ENCODE measurements at places on chromosomes 13 and 19.

- no peak for DNase-seq
Observed at GRCh38 chr13:99725644-99726043, 224.4 kb downstream of the TM9SF2 start.

GRCh38 chr19:7417671-7418324 is 69.1 kb downstream of the ARHGEF18 start:
- DNase-seq, result no peak

GRCh38 chr19:49801966-49802661 is 11.0 kb downstream of the FUZ start:
- peak; percentile 88 for DNase-seq

- no peak for DNase-seq
Observed at GRCh38 chr19:13206587-13206986, 56.4 kb downstream of the IER2 start.

DNA sequence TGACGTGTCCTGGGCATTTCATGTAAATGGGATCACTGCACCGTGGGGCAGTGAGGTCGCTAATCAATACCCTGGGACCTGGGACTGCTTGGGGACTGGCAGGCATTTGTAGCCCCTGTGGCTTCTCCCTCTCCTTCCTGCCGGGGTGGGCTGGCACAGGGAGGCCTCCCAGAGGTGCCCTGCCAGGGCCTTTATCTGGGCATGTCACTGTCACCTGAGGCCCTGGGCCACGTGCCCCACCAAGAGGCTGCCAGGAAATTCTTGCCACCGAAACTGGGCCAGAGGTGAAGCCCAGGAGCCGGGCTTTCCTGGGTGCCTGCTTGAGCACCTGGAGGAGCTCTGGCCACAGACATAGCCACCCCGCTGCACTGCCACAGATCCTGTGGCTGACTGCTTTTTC is 1.8 kb upstream of the NMRK2 start:
- DNase-seq, result no peak

GRCh38 chr19:37926255-37926654 is 19.2 kb downstream of the SIPA1L3 start:
- no peak for DNase-seq

GRCh38 chr13:114063545-114064449 is 68.6 kb downstream of the RASA3 start:
- peak; percentile 71 for DNase-seq

GRCh38 chr13:107585469-107586180 is 629.7 kb downstream of the LIG4 start:
- no peak for DNase-seq

GRCh38 chr13:102472650-102473049 is 70.8 kb upstream of the FGF14 start:
- DNase-seq, result no peak

DNA sequence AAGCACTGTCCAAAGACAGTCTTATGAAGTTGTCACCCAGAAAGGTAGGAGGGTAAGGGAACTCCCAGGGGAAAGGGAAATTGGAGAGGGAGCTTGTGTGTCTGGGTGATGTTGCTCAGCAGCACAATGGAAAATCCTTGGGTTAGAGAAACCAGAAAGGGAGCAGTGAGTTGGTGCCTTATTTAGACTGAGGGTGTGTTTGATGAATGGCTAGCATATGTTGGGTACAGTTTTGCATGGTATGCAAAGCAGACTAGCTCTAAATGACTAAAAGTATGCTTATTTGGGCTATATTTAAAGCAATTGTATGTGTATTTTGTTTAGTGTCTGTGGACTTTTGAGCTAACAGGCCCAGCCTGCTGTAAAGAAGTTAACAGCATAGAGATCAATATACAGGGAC is 2884.6 kb upstream of the PCDH20 start:
- no peak for DNase-seq

GRCh38 chr13:64332048-64332447 is 2898.1 kb downstream of the PCDH9 start:
- no peak for DNase-seq

GRCh38 chr19:31533114-31533513 is 183.9 kb upstream of the TSHZ3 start:
- DNase-seq, result no peak

- DNase-seq, result peak; percentile 46
Observed at GRCh38 chr19:57664269-57665127, 4.2 kb upstream of the ZSCAN4 start.

GRCh38 chr19:31539386-31539785 is 190.2 kb upstream of the TSHZ3 start:
- no peak for DNase-seq

- DNase-seq, result no peak
Observed at GRCh38 chr19:1087813-1088415, 7.3 kb downstream of the POLR2E start.

DNA sequence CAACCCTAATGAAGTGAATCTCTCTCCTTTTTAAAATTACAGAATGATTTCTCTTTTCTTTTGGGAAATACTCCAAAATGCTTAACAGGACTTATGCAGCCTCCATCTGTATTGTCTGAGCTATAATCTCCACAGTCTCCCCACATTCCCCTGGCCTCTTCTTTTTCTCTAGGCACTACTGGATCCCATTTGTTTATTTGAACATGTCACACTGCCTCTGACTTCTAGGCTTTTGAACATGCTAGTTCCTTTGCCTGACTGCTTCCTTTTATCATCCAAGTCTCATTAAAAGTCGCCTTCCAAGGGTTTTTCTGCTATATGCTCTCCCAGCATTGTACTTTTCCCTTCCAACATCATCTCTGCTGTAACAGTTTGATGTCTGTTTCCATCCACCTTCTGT is 548.7 kb downstream of the PCDH9 start:
- no peak for DNase-seq

- DNase-seq, result no peak
Observed at GRCh38 chr13:64069892-64070291, 2654.2 kb upstream of the PCDH20 start.

DNA sequence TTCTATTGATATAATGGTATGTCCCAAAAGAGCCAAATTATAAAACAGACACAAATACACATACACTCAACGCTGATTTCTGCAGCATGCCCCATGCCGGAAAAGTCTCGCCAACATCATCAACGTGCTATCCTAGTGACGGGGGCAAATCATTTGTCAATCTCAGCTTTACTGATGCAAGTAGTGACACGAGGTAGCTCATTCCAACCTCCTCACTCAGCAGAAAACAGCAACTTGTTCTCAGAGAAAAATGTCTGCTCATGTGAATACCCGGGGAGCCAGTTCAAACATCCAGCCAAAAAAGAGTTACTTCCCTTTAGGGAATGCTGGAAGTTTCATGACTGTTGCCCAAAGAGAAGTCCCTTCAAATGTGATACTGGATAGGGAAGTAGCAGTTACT is 46.3 kb downstream of the SOX21 start:
- no peak for DNase-seq

DNA sequence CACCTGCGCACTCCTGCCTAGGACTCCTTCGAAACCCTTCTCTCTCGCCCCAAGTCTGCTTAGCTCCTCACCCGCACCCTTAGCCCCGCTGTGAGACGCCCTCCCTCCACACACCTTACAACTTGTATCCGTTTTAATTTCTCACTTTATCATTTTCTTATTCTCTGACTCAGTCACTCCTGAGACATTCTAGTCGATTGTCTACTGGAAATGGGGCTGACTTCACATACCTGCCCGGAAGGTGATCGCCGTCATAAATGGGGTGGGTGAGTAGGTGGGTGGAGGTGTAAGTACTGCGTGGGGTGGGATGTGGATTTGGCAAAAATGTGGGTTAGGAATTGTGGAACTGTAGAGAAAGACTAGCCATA is 714 bp downstream of the NDFIP2 start:
- no peak for DNase-seq

GRCh38 chr19:28312269-28312668 is 900.7 kb downstream of the UQCRFS1 start:
- DNase-seq, result no peak

DNA sequence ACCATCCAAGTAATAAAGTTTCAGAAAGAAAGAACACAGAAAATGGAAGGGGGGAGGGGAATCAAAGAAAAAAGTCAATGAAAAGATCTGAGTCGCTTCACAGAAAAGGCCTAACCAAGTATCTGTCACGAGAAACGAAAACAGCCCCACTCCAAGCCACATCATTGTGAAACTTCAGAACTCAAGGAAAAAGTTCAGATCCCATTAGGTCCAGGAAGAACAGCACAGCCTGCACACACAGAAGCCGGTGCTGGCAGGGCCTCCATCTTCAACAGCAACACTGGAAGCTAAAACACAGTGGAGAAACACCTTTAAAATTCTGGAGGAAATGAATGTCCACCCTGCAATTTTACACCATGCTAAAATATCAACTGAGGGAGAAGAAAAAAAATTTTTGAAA is 8.0 kb downstream of the STK24 start:
- DNase-seq, result no peak

Data from fibroblast of the aortic adventitia (primary cell).